ENCODE measurements at places on chromosomes 13 and 19.
A peak's percentile ranks its signal among the peaks of the same experiment; 100 is the strongest.

GRCh38 chr13:23639674-23640073, 69.5 kb downstream of the TNFRSF19 start:
- DNase-seq: no peak

DNA sequence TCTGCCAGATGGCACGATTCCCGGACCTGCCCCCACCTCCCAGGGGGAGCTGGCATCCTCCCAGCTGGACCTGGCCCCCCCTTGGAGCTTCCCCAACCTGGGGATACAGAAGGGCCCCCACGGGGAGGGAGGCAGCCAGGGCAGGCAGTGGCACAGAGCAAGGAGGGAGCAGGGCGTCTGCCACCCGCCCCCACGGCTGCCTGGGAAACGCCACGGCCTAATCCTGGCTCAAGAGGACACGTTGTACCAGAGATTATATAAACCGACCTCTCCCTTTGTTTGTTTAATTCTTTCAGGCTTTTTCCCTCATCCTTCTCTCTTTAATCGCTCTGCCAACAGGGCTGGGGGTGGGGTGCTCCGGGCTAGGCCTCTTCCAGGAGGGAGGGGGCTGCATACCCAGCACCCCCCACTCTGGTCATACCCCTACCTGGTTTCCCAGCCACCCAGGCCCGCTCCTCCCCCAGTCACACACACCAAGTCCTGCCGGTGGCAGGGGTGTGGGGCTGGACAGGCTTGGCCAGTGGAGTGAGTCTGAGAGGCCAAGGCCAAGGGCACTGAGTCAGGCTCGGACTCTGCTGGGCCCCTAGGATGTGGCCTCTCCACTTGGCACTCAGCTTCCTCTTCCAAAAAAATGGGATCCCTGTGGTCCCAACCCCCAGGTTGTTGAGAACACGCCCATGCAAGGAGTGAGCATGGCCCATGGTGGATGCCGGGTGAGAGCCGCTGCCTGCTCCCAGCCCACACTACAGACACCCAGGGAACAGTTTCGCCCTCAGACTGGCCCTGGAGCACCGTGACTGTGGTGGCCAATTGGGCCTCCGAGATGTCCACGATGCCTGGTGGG, 29.5 kb upstream of the NFIC start:
- no peak for DNase-seq

- DNase-seq: no peak
Measured at GRCh38 chr19:58562122-58563033, 4.0 kb upstream of the UBE2M start.

GRCh38 chr13:46146898-46147297, 35.1 kb downstream of the LCP1 start:
- no peak for DNase-seq

DNA sequence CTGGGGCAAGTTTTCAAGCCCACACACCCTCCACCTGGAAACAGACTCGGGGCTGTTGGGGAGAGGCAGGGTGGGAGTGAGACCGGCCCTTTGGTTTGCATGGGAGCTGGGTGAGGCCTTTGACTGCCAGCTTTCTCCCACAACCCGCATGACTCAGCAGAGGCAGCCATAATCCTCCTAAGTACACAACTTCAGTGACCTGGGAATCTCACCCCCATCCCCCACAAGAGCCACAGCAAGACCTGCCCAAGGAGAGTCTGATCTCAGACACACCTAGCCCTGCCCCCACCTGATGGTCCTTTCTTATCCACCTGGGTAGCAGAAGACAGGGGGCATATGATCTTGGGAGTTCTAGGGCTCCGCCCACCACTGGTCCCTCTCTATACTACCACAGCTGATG, 1615.4 kb downstream of the EFNB2 start:
- no peak for DNase-seq

DNA sequence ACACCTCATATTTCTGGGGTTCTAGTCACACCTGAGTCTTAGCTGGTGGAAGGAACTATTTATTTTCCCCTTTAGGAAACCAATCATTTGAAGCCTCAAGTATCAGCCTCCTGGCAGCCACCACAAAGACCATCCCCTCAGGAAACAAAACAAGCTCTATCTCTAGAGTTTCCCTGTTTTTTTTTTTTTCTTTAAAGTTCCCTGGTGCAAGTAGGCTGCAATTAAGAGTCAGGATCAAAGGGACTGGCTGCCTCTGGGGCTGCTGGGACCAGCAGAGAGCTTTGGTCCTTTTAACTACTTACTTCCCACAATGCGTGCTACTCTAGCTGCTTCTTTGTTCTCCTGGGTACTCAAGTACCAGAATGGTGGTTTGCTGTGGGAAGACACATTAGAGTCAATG, 11.4 kb downstream of the MBNL2 start:
- no peak for DNase-seq

GRCh38 chr19:38321646-38322196, 2.1 kb downstream of the KCNK6 start:
- DNase-seq: no peak

DNA sequence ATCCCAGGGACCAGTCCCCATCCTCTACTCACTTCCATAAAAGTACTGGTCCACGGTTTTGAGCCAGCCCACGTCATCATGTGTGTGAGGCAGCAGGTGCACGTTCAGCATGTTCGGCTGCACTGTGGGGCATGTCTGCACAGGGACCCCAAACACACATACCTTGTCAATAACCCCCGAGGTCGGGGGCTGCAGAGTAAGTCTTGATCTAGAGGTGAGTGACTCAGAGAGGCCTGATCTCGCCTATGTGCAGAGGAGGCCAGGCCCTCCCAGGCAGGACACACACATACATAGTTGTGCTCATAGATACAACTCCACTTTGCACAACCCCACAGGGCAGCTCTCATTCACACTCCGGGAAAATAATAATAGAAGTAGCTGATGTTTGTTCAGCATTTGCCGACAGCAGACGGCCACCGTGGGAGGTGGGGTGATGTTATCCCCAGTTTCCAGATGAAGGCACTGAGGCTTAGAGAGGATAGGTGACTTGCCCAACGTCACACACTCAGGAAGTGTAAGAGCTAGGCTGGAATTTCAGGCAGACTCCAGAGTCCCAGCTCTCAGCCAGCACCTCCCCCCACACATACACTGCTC, 774 bp downstream of the MAN2B1 start:
- no peak for DNase-seq

- DNase-seq: no peak
Measured at GRCh38 chr19:51548213-51548651, 16.8 kb upstream of the SIGLEC6 start.

GRCh38 chr13:105961438-105961837, 574.0 kb downstream of the EFNB2 start:
- no peak for DNase-seq

DNA sequence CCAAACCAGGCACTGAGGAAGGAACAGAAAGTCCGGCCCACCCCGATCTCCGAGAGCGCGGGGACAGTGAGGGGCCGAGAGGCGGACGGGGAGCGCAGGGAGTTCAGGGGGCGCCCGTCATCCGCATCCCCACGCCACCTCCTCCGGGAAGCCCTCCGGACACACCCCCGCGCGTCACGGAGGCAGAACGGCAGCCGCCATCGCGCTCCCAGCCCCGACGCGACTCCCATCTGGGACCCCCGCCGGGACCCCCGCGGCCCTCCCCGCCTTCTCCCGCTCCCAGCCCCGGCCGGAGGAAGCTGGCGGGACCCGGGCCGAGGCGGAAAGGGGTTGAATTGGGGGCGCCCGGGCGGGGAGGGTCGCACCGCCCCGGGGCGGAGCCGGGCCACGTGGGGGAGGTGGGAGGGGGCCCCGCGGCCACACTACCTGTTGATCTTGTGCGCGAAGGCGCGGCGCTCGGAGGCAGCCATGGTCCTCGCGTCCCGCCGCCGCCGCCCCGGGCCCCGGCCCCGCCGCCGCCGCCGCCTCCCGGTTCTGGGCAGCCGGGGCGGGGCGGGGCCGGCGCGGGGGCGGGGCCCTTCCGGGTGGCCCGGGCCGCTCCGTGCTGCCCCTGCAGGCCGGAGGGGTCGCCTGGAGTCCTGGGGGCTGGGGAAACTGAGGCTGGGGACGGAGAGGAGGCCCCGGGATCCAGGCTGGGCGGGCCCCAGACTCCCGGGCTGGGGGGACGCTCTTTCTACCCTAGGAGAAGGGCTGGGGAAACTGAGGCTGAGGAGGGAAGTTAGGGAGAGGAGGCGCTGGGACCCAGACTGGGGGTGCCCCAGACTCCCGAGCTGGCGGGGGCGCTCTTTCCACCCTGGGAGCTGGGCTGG, at the start of gene DOCK6:
Gene DOCK6, minus strand, starts transcription at position 554 of the 869 bp plus-strand sequence. Its CDS starts 84 bp downstream, at position 470.
- no peak for DNase-seq

- no peak for DNase-seq
Measured at GRCh38 chr19:50050406-50051227, 24.8 kb downstream of the ZNF473 start.

GRCh38 chr13:98307463-98308085, 130.5 kb upstream of the RNF113B start:
- DNase-seq: no peak

DNA sequence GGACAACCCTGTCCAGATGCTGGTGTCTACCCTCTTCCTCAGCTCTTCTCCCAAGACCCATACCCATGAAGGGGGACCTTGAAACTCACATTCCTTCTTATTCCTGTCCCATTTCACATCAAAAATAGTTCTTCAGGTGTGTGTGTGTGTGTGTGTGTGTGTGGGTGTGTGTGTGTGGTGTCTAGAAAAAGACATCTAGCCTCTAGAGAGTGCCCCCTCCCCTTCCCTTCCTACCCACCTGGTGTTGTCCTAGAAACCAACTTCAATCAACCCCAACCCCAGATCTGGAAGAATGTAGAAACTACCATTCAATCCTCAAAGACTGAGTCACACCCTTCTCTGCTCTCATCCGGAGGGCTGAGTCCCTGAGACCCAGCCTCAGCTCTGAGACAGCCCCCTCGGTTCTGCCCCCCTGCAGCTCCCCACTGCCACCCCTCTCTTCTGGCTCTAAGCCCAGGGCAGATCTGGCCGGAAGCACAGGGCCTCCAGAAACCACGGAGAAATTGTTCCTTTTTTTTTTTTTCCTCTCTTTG, 3.5 kb downstream of the KCNN4 start:
- DNase-seq: peak; percentile 55

GRCh38 chr13:99989276-99990125, 7.9 kb downstream of the ZIC2 start:
- DNase-seq: no peak

- DNase-seq: no peak
Measured at GRCh38 chr19:38255383-38256014, 675 bp downstream of the PPP1R14A start.

DNA sequence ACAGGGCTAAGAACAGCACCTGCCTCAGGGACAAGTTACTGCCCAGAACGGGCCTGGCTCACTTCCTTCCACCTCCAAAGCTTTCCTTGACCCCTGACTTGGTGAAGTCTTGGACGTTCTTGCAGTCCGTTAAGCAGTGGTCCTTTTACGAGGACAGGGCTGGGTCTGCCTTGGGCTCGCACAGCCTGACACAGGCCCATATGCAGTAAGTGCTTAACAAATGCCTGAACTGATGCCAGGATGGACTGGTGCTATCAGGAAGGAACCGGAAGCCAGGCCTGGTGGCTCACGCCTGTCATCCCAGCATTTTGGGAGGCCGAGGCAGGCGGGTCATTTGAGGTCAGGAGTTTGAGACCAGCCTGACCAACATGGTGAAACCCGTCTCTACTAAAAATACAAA, 1.8 kb upstream of the PLK5 start:
- DNase-seq: no peak

- DNase-seq: no peak
Measured at GRCh38 chr19:50418176-50419021, at the start of gene SPIB. Gene SPIB, plus strand, starts transcription at chr19:50418938. Its CDS starts 25 bp downstream, at chr19:50418963.

GRCh38 chr13:60425332-60425731, 28.3 kb downstream of the TDRD3 start:
- no peak for DNase-seq

DNA sequence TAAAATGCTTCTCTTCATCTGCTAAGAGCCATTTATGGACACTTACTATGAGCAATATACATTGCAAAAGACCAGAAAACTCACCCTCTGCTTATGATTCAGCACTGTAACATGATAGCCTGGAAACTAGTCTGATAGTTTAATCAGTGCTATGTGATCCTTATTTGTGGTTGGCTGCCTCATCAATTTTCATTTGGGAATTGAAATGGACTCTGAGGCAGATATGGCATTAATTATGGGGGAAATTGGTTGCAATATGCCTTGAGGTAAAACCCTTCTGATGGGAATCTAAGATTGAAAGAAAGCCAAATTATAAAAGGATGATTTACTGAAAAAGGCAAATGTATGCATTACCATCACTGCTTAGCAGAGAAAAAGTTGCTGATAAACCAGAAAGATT, 33.5 kb downstream of the FAM216B start:
- no peak for DNase-seq

- DNase-seq: peak; percentile 60
Measured at GRCh38 chr19:2271234-2272103, 10.5 kb downstream of the PEAK3 start.

DNA sequence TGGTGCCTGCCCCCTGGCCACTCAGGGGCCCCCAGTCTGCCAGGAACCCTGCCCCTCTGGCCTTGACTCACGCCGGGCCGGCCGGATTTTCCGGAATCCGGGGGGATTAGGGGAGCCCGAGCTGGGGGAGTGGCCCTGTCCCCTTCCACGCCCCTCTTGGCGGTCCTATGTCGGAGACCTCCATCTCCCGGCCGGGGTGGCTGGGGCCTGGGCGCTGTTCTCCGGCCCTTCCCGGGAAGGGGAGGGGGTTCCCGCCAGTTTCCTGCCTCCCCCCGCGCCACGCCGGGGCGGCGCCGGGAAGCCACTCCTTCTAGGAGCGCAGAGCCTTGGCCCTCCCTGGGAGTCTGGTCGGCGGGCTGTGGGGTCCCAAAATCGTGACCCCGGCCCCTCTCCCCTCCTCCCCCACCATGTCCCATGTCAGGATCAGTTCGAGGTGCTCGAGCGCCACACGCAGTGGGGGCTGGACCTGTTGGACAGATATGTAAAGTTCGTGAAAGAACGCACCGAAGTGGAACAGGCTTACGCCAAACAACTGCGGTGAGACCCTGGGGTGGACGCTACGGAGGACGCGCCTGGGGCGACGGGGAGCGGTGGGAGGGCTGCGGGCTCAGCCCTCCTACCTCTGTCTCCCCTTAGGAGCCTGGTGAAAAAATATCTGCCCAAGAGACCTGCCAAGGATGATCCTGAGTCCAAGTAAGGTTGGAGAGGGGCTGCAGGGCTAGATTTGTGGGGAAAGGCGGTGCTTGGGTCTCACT, 1.3 kb downstream of the TRIP10 start:
- no peak for DNase-seq

- no peak for DNase-seq
Measured at GRCh38 chr13:98514288-98514687, 62.6 kb downstream of the STK24 start.

GRCh38 chr13:81988567-81988966, 1647.6 kb upstream of the SPRY2 start:
- no peak for DNase-seq

GRCh38 chr13:101053301-101054093, 362.8 kb downstream of the NALCN start:
- DNase-seq: no peak

GRCh38 chr13:106528718-106529414, 6.6 kb downstream of the EFNB2 start:
- no peak for DNase-seq

DNA sequence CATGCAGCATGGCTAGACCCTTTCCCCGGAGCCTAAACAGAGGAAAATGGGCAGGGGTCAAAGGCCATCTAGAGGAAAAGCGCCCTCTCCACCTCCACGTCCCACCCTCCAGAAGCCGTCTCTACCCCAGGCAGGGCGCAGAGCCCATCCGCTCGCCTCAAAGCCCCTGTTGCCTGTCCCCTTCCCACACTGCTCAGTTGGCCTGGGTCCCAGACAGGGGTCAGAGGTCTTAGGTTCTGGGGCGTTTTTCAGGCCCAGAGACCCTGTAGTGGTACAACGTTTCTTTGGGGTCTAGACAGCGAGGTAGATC, 285 bp downstream of the TMEM143 start:
- no peak for DNase-seq

GRCh38 chr13:51894239-51894638, 32.5 kb downstream of the CCDC70 start:
- DNase-seq: no peak
